CD4-positive, alpha-beta T cell treated with Interleukin-21 for 1 hour (primary cell): ENCODE measurements at places on chromosomes 12 and 14.

GRCh38 chr12:13769273-13769672 is 212.1 kb downstream of the GRIN2B start:
- no peak for DNase-seq

GRCh38 chr14:100617410-100618317 is 30.4 kb upstream of the BEGAIN start:
- DNase-seq, result peak; percentile 39

- DNase-seq, result no peak
Measured at GRCh38 chr14:48943913-48944312, 642.3 kb downstream of the RPS29 start.

GRCh38 chr14:55807881-55808379 is 227.9 kb downstream of the KTN1 start:
- no peak for DNase-seq

DNA sequence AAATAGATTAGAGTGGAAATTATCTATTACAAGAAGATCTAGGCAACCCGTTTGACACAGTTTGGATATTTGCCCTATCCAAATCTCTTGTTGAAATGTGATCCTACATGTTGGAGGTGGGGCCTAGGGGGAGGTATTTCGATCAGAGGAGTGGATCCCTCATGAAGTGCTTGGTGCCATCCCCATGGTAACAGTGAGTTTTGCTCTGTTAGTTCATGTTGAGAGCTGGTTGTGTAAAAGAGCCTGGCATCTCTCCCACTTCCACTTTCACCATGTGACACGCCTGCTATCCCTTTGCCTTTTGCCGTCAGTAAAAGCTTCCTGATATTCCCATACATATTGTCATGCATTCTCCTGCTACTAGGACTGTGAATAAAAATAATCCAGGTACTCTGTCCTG is 66.4 kb upstream of the FLRT2 start:
- no peak for DNase-seq

GRCh38 chr12:6444704-6445688 is at the start of gene CD27:
Gene CD27 (plus strand): TSS chr12:6444955. CDS start chr12:6445096, 141 bp downstream.
- peak; percentile 50 for DNase-seq

DNA sequence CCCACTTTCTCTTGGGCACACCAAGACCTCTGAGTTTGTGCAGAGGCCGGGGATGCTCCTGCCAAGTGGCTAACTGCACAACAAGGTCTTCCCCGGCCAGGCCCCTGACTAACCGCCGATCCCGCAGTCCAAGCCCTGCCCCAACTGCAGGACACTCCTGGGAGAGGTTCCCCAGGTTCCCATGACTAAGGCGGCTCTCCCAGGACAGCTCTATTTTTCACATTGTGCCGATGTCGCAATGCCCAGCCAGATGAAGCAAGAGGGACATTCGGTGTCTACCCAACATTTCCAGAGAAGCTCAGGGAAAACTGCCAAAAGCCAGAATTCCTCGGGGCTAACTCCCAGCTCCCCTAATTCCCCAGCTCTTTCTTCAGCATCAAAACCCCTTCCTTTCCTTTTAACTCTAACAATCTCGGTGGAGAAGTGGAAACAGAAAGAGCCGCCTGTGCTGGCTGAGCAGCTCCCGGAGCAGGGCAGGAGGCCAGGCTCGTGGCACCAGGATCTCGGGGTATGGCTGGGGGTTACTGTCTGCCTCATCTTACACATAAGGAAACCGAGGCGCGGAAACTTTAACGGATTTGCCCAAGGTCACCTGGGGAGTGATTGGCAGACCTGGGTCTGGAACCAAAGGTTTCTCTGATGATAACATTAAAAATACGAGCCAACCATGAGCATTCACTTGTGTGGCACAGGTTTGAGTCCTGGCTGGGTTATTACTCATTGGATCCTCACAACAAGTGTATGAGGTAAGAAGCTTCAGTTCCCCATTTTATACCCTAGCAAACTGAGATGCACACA is 318.2 kb downstream of the BCL11B start:
- no peak for DNase-seq

DNA sequence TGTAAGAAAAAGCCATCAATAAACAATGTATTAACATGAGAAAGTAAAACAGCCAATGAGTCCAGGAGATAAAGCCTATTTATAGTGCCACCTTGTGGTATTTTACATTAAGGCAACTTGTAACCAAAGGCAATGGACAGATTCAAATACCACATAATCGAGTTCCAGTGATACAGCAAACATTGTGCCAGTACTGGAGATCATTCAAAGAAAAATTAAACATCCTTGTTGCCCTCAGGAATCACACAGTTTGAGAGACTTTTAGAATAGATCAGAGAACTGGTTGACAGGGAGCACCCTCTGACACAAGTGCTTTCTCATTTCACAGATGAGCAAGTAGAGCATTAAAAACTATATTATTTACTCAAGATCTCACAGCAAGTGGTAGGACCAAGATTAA is 98.1 kb downstream of the DDHD1 start:
- peak; percentile 56 for DNase-seq

DNA sequence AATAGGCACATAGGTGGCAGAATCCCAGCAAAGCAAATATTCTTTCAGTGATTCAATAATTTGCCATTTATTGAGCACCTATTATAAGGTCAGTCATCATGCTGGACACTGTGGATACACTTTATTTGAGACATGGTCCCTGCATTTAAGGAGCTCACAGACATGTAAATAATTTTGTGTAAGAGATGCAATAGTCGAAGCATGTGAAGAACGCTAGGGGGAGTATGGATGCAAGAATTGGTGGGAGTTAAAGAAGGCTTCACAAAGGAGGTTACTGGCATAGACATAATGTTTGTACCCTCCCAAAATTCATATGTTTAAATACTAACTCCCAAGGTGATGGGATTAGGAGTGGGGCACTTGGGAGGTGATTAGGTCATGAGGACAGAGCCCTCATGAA is 260.6 kb upstream of the GARIN6 start:
- DNase-seq, result no peak

DNA sequence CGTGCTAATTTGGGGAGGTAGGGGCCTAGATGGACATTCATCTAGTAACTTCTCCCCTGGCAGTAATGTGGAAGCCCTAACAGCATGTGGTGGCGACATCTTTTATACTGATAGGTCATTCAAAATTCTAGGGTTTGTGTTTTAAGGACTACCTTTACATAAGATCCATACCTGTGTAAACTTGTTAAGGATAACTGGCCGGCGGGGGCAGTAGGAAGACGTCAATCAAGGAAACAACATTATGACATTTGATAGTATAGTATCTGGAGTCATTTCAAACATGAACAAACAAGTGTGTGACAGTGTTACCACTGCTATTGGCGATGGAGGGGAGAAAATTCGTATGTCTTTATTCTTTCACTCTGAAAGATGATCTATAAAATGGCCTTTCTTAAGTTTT is 120.0 kb downstream of the TTLL5 start:
- DNase-seq, result no peak

GRCh38 chr14:94394581-94395207 is 6.3 kb upstream of the SERPINA1 start:
- peak; percentile 13 for DNase-seq

DNA sequence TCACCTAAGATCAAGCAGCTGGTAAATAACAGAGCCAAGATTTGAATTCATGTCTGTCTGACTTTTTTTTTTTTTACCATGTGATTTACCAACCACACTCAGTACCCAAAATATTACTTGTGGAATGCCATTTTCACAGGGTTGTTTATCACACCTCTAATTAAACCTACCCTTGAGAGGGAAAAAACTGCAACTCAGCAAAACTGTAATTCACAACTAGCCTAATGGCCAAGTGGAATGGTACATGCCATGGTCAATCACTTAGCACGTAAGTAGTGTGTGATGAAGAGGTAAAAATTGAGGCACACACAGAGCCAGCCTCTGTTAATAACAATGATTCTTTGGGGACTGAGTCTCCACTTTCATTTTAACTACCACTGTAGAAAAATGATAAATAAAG is 412.9 kb upstream of the GARIN6 start:
- DNase-seq, result no peak

GRCh38 chr12:49059045-49059298 is 1.6 kb downstream of the KMT2D start:
- no peak for DNase-seq

- DNase-seq, result no peak
Measured at GRCh38 chr12:97275256-97275655, 187.3 kb upstream of the RMST start.

DNA sequence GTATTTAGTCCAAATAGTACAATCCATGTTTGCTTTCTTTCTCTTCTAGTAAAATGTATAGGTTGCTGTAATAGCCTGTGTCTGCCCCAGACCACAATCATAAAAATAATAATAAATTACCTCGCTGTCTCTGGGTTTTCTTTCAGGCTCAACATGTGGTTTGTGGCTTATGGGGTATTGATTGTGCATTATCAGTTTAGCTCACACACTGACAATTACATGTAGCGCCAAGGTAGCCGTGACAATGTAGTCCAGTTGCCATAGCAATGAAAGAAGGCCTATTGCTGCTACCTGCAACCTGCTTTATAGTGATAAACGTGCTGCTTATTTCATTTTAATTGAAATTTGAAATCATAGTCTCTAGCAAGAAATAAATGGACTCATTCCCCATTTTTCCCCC is 1009.8 kb downstream of the NRXN3 start:
- no peak for DNase-seq

DNA sequence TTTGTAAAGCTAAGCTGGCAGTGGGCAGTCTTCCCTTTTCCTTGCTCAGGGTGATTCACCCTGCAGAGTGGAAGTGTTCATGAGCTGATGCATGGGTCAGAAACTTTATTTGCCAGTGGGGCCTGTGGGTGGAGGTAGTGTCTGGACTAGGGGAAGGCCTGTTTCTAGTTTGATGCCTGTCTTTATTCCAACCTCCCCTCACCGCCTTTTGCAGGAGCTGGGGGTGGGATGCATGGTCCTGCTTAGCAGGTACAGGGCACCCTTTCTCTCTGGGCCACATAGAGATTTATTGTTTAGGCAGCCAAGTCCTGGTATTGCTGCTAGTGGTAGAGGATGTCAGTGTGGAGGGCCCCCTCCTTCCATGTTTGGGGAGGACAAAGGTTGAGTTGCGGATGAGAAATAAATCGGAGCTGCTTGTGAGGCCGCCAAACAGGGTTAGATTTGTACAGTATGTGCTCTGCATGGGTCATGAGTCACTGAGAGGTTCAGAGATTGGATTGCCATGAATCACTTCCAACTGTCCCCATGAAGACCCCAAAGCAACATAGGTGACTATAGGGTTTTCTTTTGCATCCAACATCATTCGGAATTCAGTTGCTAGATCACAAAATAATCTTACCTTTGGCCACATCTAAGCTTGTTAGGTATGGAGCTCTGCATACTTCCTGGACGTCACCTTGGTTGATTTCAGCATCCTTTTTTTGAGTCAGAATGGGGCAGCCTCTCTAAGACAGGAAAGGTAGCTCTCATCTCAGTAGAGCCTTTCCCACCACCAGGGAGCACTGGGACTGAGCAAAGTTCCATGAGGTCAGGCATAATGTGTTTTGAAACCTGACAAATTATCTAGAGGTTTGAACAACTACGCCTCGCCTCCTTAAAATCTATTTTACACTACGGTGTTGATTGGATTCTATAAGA is 8.8 kb downstream of the SMOC1 start:
- no peak for DNase-seq

DNA sequence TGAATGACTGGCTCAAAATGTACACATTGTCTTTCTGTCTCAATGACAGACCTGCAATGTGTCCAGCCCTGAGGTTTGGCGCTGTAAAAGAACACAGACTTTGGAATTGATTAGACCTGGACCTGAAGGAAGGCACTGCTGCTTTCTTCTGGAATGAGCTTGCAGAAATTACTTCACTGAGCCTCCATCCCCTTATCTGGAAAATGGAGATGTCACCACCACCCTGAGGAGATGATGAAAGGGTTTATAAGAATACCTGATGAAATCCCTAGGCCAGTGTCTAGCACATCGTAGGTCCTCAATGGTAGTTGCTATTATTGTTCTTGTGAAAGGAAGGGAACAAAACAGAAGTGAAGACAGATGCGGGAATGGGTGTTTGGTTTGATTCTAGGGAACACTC is 9.7 kb upstream of the WSB2 start:
- DNase-seq, result no peak

DNA sequence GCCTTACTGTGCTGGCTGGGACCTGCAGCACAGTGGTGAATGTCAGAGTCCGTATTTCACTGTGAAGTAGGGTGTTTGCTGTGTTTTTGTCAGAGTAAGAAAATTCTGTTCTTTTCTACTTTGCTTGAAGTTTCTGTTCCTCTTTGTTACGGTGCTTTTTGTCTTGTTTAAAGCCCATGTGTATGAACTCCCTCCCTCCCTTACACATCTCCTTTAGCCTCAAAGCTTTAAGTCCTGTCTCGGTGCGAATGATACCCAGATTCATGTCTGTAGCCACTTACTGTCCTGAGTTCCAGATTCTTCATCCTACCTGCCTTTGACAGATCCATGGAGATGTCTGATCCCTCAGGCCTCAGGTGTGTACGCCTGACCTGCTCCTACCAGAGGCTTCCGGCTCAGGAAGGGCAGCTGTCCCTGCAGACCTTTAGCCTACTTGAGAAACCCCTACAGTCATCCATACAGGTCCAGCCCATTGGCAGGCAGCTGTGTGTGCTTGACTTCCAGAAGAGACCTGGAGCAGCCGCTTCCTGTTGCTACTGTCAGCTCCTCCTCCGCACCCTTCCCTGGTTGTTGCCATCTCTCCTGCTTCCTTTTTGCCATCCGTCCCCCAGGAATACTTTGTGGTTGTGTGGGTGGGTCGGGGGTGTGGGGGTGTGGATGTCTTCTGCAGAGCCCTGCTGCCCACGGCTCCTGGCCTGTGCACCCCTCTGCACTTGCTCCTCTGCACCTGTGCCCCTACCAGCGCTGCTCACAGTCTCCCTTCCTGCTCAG is 72.9 kb downstream of the DDX51 start:
- DNase-seq, result no peak

GRCh38 chr14:91975763-91976162 is 28.3 kb upstream of the FBLN5 start:
- no peak for DNase-seq

DNA sequence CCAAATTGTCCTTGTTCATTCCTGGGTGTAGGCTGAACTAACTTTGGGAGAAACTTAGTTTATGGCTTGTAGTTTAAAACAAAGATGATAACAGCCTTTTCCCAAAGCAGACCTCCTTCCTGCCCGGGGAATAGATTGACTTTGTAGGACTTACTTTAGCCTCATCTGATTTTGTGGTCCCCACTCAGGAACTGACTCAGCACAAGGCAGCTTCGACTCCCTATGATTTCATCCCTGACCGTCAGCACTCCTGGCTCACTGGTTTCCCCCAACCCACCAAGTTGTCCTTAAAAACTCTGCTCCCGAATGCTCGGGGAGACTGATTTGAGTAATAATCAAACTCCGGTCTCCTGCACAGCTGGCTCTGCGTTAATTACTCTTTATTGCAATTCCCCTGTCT is 40.1 kb upstream of the DDHD1 start:
- DNase-seq, result no peak

GRCh38 chr14:26597589-26598080 is at the start of gene NOVA1:
Gene NOVA1 (minus strand): TSS chr14:26598033. CDS start chr14:26597436, 597 bp downstream.
- no peak for DNase-seq

- DNase-seq, result no peak
Measured at GRCh38 chr14:65156568-65157366, 54.5 kb upstream of the MAX start.

- no peak for DNase-seq
Measured at GRCh38 chr14:93997082-93997481, at the start of gene CCDC197. Gene CCDC197 (plus strand): TSS chr14:93997301. CDS start chr14:93998132, 831 bp downstream.

- no peak for DNase-seq
Measured at GRCh38 chr12:105600911-105601545, 270.5 kb downstream of the C12orf75 start.
